Activated T-helper 2 cell treated with anti-CD3 and anti-CD28 coated beads, Interferon-gamma antibody, Interleukin-2, Interleukin-4, amounts not matched to agents 10 μg/mL and 5 μg/mL and 100 μg/mL, durations not matched to agents 14 hours and 24 hours and 36 hours (primary cell): ENCODE measurements at places on chromosomes 3 and 15. TPM values are rescaled to one million over a fixed set of nuclear protein-coding genes. Genes with fewer than 3 reads are reported as not detected.

SHC4 gene
- 8.3 and 8.9 TPM in 2 replicates for total RNA-seq

SEMA3F gene
- 0.11 and 0.21 TPM in 2 replicates for total RNA-seq

KLHL6 gene
- total RNA-seq = 29.5 and 29.7 TPM in 2 replicates

SNX1 gene
- 116 and 117 TPM in 2 replicates for total RNA-seq

LHFPL4 gene
- total RNA-seq = not detected in 2 replicates

CSPG5 gene
- 1.1 and 1.7 TPM in 2 replicates for total RNA-seq
